D341Med (cell line): ENCODE measurements at places on chromosomes 5 and 9.

DNA sequence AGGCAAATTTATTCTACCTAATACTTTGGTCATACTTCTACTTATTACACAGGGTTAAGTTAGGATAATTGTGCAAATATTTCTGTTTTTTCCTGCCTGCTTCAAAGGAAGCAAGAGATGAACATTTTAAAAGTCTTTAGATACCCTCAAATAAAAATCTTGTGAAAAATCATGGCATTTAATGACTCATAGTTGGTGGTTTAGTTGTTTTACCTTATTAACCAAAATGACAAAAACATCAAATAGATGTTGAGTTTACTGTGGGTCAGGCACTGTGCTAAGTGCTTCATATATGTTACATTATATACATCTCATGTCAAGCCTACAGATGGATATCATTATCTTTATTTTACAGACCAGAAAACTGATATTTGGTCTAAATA, 54.4 kb downstream of the ZNF474 start:
- DNase-seq: no peak

DNA sequence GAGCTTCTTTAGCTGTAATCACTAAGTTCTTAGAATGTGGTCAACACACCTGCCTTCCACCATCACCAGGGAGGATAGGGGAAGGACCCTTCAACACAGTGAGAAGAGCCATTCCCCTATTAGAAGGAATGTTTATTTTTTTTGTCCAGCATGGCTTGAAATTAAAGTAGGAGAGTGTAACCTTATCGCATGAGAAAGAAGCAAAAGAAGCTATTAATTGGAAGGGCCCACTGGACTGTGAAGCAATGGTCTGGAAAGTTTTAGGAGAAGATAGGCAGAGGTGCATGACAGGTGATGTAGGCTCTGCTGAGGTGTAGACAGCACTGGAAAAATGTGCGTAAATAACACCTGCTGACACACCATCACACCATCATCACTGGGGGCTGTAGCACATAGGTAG, 1526.0 kb downstream of the MAT2B start:
- DNase-seq: no peak

GRCh38 chr5:157827423-157827822, 31.5 kb downstream of the CLINT1 start:
- no peak for DNase-seq

GRCh38 chr9:14238518-14238917, 75.4 kb downstream of the NFIB start:
- DNase-seq: no peak

GRCh38 chr5:116387738-116388137, 186.9 kb downstream of the SEMA6A start:
- no peak for DNase-seq

DNA sequence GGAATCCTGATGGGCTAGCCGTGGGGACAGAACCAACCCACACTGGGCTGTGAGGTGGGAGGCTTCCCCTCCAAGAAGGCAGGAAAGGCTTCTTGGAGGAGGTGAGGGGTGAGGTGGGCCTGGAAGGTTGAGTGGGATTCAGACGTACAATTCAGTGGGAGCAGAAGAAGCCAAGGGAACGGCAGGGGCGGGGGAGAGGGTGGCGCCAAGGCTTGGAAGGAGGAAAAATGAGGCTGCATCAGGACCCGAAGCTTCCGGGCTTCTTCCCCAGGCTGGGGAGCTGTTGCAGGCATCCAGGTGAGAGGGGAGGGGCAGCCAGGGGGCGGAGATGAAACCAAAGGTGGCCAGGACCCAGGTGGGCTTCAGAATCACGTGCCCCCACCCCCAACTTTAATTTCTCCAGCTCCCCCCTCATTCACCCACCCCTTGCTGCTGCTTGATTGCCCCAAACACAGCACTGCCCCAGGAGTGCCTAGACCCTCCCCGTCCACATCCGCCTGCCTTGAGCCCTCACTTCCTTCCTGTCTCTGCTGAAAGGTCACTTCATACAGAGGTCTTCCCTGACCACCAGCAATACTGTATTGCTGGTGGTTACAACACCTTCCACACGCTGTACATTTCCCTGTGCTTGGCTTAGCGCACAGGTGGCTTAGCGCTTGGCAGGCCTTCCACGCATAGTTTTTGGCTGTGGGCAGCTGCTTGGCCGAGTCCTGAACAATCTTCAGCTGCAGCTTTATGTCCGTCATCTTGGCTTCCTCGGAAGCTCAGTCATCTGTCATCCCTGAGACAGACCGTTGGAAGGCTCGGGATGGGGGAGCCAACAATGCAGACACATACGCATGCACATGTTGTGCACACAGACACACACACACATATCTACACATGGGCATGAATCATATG, 193.5 kb downstream of the RGS3 start:
- DNase-seq: no peak

- peak; percentile 52 for DNase-seq
These were observed 9.7 kb downstream of the SH3TC2 start for GRCh38 chr5:149053072-149053695.

DNA sequence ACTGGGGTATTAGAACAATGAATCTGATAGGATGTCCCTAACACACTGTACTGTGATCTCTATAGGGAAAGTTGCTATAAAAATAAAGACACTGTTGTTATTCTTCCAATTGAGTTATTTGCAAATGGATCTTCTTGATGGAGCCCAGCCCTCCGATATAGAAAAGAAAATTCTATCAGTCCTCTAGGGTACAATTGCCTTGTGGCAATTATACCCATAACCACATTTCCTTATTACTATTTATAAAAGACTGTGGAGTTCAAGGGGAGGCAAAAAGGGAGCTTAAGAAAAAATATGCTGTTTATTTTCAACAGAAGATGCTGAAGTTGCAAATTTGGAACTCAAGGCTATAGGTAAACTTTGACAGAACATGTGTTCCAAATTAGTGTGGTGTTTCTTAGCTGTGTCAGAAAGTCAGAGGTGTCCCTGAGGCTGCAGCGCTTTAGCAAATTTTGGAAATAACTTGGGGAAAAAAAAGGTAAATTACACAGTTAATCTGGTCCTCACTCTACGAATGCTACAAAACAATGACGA, 116.5 kb downstream of the NFIB start:
- DNase-seq: no peak

- DNase-seq: no peak
These were observed 417.7 kb downstream of the SEMA5A start for GRCh38 chr5:9128136-9128535.

GRCh38 chr5:6472792-6473191, 24.1 kb downstream of the UBE2QL1 start:
- DNase-seq: no peak

- DNase-seq: no peak
These were observed 30.3 kb downstream of the NDUFS4 start for GRCh38 chr5:53590759-53591158.

GRCh38 chr5:126364206-126364902, 58.9 kb upstream of the GRAMD2B start:
- no peak for DNase-seq

DNA sequence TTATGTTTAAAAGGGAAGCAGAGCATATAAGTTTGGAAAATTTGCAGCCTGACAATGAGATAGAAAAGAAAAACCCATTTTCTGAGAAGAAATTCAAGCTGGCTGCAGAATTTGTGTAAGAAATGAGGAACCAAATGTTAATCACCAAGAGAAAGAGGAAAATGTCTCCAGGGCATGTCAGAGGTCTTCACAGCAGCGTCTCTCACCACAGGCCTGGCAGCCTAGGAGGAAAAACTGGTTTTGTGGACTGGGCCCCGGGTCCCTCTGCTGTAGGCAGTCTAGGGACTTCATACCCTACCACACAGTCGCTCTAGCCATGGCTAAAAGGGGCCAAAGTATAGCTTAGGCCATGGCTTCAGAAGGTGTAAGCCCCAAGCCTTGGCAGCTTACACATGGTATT, 32.1 kb upstream of the HSD17B4 start:
- DNase-seq: no peak

GRCh38 chr5:68371607-68372006, 156.1 kb downstream of the PIK3R1 start:
- no peak for DNase-seq

DNA sequence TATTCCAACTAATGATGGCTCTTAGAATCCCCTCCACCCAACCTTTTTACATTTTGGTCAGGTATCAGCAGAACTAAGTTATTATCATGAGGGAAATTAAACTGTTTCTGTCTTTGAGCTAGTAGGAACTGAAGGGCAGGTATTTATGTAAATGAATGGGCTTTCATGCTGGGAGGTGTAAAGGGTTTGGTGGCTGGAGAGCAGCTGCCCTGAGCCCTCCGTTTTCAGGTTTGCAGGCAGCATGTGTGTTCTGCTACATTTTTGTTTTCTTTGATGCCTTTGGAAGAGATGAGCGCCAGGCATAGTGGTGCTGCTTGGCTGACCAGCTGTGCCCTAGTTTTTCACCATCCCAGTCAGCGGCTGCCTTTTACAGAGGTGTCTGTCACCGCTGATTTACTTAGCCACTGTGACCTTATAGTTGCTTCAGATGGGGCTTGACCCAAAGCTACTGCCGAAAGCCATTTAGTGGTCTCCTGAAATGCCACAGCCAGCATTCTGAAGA, 231.9 kb downstream of the MAST4 start:
- no peak for DNase-seq

DNA sequence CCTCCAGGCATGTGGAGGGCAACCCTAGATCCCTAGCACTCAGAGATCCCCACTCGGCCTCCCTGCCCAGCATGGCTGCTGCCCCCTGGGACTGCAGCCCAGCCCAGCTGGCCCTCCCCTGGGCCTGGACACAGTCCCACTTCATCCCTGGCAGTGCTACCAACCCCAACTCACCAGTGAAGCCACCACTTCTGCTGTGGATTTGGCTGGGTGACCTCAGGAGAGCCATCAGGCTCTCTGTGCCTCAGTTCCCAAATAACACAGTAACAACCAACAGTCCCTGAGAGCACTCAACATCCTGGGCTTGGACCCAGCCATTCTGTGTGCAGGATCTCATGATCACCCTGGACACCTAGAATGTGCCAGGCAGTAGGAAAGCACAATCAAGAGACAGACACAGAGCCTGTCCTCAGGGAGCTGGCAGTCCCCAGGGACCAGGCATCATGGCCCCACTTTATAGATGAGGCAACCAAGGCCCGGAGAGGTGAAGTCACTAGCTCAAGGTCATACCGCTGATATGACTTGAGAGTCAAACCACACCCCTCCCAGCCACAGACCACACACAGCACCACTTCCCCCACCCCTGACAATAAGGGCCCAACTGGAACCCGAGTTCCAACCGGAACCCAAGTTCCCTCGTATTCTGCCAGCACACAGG, 4.7 kb upstream of the PSMB7 start:
- DNase-seq: no peak

DNA sequence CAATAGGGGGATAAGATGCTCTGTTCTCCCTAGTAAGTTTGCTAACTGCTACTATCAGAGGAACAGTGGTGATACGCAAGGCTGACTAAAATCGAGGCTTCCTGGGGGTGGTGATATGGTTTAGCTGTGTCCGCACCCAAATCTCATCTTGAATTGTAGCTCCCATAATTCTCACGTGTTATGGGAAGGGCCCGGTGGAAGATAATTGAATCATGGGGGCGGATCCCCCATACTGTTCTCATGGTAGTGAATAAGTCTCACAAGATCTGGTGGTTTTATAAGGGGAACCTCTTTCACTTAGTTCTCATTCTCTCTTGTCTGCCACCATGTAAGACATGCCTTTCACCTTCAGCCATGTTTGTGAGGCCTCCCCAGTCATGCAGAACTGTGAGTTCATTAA, 135.1 kb downstream of the LHFPL2 start:
- no peak for DNase-seq
